ENCODE measurements at places on chromosomes 5 and 9.

DNA sequence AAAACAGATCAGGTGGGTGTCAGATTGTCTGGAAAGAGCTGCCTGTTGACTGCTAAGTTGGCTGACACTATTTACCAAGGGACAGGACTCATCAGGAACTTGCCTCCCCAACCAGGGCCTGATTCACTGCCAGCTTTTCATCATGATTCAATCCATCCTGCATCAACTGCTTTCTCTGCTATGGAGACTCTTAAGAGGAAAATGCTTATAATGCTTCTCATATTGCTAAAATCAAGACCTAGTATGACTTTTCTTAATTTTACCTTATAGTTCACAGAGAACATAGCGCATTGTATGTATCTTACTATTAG, 21.3 kb downstream of the HTR4 start:
- no peak for DNase-seq

DNA sequence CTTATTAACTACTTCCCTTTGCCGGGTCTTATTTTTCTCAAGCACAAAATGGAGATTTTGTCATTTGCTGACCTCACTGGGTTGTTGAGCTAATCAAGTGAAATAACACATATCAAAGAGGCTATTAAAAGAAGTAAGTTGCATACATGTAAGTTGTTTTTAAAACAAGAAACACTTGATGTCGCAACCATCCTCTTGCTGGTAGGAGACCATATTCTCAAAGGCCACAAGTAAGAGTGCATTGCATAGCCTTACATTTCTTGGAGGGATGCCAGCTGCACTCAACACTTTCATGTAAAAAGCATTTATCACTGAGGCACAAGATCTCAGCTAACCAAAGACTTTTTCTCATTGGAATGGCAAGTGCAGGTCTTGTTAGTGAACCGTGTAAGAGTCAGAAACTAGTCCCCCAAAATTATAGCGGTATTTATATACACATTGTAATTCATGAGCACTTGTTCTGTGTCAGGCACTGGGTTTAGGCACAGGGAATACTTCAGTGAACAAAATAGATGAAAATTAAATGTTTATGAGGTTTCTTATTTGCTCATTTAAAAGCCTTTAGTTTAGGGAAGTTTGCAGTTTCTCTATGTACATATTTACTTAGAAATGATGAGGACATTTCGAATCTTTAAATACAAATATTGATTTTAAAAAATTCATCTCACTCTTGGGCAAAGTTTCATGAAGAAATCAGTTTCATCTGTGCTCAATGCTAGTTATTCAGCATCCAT, 72.0 kb downstream of the ZFAND5 start:
- DNase-seq: no peak

GRCh38 chr5:169873642-169874041, 106.7 kb downstream of the INSYN2B start:
- DNase-seq: no peak

- no peak for DNase-seq
These were observed 77.7 kb downstream of the ARSB start for GRCh38 chr5:78907255-78907891.

- DNase-seq: no peak
These were observed 226.0 kb upstream of the DMAC1 start for GRCh38 chr9:8025551-8025950.

DNA sequence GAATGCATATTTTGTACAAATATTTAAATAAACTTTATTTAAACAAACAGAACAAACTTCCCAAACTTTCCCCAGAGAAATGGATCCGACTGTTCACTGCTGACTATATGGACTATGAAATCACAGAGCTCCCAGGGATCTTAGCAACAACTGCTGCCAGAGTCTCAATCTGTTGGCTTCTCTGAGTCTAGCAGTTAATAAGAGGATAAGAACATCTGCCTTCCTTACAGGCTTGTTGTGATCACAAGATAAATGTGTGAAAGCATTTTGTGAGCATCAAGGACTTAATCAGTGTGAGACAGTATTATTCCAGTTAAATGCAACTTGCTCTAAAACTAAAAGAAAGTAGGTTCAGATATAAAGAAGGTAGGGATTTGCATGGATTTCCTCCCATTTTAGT, 31.4 kb upstream of the MYOT start:
- DNase-seq: no peak

GRCh38 chr5:7586480-7586879, 190.5 kb downstream of the ADCY2 start:
- DNase-seq: no peak

DNA sequence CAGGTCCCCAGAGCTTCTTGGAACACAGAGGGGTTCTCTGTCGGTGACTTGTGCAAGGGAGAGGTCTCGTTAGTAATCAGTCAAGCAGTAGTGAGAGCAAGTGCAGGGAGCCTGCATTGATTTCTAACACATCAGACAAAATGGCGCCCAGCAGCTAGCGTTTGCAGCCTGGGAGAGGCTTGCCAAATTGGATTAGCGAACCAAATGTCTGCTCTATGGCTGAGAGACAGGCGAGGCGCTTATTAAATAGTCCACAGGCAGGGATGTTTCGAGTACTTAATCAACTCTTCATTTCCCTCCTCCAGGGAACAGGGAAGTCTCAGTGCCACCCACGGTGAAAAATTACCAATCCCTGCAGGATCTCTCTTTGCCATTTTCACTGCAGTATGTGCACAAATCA, 131.4 kb upstream of the SHB start:
- DNase-seq: no peak

DNA sequence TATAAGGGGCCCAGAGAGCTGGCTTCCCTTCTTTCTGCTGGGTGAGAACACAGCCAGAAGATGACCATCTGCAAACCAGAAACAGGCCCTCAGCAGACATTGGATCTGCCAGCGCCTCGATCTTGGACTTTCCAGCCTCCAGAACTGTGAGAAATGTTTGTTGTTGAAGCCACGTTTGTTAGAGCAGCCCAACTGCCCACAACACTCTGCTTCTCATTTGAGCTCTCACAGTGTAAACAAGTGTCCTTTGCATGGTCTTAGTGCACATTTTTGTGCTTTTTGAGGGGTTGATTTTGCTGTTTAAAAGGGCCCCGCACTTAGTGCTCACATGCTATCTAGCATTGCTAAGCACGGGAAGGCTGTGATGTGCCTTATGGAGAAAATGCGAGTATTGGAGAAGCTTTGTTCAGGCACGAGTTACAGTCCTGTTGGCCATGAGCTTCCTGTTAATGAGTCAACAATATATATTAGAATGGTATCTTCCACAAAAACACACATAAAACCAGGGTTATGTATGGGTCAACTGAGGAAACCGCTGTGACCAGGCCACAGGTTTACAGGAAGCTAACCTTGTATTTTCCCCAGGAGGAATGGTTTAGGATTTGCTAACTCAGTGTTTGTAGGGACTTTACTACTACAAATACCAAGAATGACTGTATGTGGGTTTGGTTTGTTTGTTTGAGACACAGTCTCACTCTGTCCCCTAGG, 11.9 kb downstream of the CMBL start:
- DNase-seq: no peak

DNA sequence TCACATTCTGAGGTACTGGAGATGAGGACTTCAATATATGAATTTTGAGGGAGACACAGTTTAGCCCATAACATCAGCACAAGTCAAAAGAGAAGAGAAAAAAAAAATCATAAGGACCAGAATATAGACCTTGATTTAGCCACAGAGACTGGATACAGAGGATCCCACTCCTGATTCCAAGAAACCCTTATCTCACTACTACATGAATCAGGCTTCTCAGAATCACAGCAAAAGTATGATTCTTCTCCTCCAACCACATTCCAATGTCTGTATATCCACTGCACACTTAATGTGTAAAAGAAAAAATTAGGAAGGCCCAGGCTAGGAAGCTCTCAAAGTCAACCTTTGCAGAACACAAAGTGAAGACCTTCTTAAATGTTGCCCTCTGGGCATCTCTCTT, 610.9 kb downstream of the DTWD2 start:
- no peak for DNase-seq

GRCh38 chr5:40364441-40364840, 315.3 kb upstream of the PTGER4 start:
- DNase-seq: no peak

- DNase-seq: no peak
These were observed 84.5 kb downstream of the FOXD1 start for GRCh38 chr5:73363911-73364730.

GRCh38 chr9:89794918-89795317, 190.1 kb downstream of the GADD45G start:
- DNase-seq: no peak

DNA sequence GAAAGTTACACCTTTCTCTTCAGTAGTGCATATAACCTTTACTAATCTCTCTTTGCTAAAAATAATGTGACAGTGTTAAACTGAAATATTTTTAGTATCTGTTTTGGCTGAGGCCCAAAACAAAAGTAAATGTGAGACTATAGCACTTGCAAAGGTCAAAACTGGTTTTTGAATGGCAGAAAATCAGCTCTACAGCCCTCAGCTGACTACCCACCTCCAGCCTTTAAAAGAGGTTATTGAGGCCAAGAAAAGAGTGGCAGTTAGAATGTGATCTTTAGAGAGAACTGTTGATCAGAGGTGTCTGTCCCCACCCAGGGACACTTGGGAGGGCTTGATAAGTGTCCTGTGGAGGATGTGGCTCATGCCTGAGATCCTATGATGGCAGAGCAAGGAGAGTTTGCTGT, 30.9 kb downstream of the PRKACG start:
- DNase-seq: no peak

DNA sequence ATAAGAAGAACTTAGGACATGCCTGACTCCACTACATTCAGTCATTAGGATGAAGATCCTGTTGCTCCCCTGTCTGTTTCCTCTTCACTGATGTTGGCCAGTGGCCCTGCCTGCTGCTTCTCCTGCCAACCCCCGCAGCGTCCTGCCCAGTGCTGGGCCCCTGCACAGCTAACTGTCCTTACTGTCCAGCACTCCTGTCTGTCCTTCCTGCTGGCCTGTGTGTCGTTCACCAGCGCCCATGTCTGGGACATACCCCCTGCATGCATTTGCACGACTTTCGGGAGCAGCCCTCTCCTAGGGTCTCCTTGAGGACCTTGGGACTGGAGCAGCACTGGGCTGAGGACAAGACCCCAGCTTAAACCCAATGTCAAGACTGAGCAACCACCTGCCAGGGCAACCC, 547.6 kb downstream of the BNC2 start:
- DNase-seq: no peak

DNA sequence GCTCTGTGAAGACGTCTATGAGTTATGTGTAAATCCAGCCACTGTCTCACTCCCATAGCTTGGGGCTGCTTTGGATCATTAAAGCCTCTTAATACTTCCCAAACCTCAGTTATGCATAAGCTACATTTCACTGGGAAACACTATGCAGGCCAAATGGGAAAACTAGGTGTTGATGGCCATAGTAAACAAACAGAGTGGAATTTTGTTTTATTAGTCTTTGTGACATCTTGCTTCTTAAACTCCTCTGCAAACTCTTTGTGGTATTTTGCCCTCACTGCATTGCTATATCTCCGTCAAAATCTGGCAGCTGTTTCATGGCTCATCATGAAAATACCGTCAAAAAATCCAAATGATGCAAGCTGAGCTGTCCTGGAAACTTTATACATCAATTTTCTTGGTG, 167.2 kb upstream of the HMHB1 start:
- DNase-seq: no peak

DNA sequence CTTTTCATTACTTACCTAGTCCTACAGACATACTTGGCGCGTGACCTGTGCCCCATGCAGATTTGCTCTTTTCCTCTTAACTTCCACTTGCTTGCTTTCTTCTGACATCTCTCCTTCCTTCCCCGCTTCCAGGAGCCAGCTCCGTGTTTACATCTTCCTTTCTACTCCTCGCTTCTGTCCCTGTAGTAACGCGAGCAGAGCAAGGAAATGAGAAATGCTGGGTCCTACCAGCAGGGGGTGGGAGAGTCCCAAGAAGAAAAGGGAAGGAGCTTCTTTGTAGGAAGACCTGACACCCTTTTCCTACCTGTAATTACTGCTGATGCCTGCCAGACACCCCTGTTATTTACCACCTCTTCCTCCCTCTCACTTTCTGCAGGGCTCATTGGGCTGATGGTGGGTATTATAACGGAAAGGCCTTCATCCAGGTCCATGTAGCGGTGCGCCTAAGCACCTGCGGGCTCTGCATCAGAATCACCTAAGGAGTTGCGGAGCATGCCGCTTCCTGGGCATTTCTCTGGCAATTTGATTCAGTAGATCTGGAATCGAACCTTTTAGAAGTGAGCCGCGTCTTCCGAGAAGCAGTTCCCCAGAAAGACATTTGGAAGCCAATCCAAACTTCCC, 1260.8 kb upstream of the WWC1 start:
- DNase-seq: no peak

DNA sequence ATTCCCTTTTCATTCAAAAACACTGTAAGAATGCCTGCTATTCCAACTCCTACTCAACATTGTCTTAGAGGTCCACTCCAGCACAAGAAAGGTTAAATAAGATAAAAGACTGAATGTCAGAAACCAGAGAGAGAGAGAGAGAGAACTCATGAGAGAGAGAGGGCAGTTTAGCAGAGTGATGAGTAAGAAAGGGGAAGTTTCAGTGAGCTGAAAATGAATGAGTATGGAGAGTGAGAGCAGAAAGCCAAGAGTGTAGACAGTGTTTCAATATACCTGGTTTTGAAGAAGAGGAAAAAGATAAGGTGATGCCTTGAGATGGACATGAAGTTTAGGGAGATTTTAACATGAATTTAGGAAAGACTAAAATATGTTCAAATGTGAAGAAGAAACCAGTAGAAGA, 528.0 kb upstream of the SEMA6A start:
- DNase-seq: no peak

DNA sequence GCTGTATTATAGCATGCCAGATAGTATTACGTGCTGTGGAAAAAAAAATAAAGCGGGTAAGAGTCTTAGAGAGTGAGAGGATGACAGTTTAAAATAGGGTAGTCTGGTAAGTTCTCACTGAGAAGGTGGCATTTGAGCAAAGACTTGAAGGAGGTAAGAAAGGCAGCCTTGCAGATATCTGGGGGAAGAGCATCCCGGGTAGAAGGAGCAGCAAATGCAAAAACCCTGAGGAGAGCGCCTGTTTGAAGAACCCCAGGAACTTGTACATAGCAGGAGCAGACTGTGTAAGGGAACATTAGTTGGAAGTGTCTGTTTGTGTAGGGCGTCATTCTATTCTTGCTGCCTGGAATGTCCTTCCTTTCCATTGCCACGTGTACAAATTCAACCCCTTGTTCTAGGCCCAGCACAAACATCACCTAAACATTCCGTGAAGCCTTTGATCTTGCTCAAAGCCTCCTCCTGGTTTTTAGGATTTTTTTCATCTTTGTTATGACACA, 2.6 kb downstream of the AP3S1 start:
- no peak for DNase-seq

- DNase-seq: no peak
These were observed 221.0 kb downstream of the ESM1 start for GRCh38 chr5:54764102-54765090.
